ENCODE measurements at places on chromosomes 5 and 9. TPM values are rescaled to one million over a fixed set of nuclear protein-coding genes. Genes with fewer than 3 reads are reported as not detected.

DNA sequence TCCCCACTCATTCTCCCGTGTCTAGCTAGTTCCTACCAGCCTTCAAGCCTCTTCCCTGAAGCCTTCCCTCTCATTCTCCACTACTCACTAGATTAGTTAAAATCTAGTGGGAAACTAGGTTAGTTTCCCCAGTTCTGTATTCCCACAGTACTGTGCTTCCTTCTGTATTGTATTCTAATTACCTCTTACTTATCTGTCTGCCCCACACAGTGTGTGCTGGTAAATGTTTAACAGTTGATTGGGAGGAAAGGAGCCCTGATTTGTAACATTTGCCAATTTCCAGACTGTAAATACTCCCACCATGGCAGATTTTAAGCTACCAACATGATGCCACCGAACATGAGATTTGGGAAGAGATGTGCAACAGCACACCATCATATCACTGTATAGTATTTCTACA is 8.3 kb downstream of the KLHL3 start:
- H3K27me3 ChIP-seq: no peaks in the 10 kb centered on the region
- H3K4me3 ChIP-seq: no peak overlapping the region
- H3K36me3 ChIP-seq: no peaks in the 10 kb centered on the region
- H3K27ac ChIP-seq: no peak overlapping the region

- peak; percentile 28 for DNase-seq
- no peaks in the 10 kb centered on the region for H3K27me3 ChIP-seq
- no peak overlapping the region for H3K4me3 ChIP-seq
- no peaks in the 10 kb centered on the region for H3K36me3 ChIP-seq
- H3K27ac ChIP-seq: peak overlapping the region; percentile 47
Observed at GRCh38 chr5:142246258-142246657, 78.6 kb downstream of the SPRY4 start.

DNA sequence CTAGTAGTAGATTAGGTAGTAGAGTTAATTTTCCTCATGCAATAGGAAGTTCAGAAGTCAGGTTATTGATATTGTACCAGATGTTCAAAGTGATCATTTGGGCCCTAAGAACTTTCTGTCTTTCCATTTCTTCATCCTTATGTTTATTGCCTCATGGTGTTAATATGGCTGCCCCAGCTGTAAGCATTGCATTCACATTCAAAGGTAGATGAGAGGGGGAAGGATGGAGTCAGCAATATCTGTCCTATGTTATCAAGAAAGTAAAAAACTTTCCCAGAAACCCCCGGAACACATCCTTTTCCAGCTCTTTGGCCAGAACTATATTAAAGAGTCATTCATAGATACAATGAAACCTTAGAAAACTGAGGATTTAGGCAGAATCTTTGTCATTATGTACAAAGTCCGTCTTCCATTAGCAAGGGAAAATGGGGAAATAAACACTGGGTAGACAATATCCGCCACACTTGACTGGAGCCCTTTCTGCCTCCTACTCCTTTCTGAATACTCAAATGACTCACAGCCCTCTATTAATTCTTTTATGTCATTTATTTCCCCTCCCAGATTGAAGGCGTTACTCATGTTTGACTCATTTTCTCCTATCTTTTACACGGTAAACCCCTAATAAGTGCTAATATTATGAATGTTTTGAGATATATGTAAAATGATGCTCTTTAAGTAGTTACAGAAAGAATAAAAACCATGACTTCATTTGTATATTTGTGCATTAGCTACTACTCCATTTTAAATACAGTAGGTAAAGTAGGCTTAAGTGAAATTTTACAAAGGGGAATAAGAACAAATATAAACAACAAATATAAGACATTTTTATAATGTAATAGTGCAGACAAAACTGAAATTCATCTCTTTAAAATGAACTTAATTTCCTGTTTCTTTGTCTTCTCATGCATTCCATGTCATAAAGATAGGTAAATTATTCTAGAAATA is 127.6 kb downstream of the SLF1 start:
- no peak overlapping the region for H3K4me3 ChIP-seq
- H3K27me3 ChIP-seq: no peaks in the 10 kb centered on the region
- H3K4me1 ChIP-seq: no peaks in the 10 kb centered on the region

DNA sequence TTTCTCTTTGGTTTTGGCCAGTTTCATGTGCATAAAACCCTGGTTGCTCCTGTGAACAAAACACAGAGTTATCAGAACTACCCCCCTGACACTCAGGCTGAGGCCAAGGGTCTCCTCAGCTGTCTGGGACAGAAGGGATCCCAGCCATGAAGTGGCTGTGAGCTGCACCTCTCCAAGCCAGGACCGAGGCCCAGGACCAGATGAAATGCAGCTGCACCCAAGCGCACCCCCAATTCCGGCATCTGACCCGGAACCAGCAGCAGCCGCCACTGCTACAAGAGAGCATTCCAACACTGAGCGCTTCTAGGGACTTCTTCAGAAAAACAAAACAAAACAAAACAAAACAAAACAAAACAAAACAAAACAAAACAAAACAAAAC is 16.0 kb upstream of the SLC25A51 start:
- DNase-seq: no peak
- H3K36me3 ChIP-seq: no peaks in the 10 kb centered on the region
- H3K4me3 ChIP-seq: no peak overlapping the region
- H3K27ac ChIP-seq: no peak overlapping the region
- no peaks in the 10 kb centered on the region for H3K27me3 ChIP-seq

DNA sequence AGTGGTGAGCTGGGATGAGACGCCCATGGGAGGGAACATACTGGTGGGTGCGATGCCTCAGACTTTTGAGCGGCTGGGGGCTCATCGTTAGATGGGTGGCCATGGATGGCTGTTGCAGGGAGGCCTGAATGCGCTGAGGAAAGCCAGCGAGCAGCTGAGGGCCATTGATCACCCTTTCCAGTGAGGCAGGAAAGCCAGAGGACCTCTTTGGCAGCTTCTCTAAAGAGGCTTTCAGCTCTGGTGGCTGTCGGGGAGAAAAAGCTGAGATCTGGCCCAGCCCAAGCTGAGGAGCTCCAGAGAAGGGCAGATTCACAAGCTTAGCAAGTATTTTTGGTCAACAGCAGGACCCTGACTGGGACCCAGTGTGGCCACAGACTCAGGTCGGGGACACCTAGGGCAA is 13.3 kb upstream of the VAV2 start:
- no peaks in the 10 kb centered on the region for H3K36me3 ChIP-seq
- H3K27ac ChIP-seq: no peak overlapping the region
- no peaks in the 10 kb centered on the region for H3K27me3 ChIP-seq
- H3K4me3 ChIP-seq: no peak overlapping the region
- no peaks in the 10 kb centered on the region for H3K4me1 ChIP-seq

DNA sequence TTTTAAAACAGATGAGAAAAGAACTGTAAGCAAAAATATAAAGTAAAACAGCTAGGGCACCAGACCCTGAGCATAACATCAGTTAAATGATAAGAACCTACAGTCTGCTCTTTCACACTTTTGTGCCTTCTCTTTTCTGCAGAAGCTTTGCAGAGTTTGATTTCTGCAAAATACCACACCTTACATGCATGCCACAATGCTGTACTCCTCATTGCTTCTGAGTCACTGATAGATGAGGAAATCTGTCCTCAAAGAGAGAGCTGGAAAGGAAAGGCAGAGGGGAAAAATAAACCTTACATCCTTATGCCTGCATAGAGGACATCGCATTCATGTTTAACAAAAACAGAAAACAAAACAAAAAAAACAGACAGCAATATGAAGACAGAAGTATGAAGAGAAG is 142.9 kb downstream of the ATPSCKMT start:
- no peak overlapping the region for H3K4me3 ChIP-seq
- H3K27me3 ChIP-seq: no peaks in the 10 kb centered on the region
- no peak for DNase-seq
- no peak overlapping the region for H3K27ac ChIP-seq

DNA sequence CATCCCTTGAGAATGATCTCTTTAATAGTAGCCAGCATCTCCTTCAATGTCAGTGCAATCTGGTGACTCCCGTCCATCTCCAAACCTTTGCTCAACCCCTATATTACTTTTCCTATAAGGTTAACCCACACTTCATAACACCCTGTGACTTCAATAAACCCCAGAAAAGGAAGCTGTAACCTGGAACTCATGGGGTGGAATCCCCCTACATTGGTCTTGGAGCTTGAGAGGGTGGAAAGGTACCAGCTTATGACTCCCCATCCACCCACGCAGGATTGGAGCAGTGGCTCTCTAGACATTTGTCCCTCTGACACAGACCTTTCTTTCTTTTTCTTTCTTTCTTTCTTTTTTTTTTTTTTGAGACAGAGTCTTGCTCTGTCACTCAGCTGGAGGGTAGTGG is 54.7 kb upstream of the ZFR start:
- no peaks in the 10 kb centered on the region for H3K4me1 ChIP-seq
- H3K4me3 ChIP-seq: no peak overlapping the region
- H3K27me3 ChIP-seq: no peaks in the 10 kb centered on the region
- no peaks in the 10 kb centered on the region for H3K36me3 ChIP-seq

GRCh38 chr5:6711409-6712141 is 1.7 kb upstream of the TENT4A start:
- no peaks in the 10 kb centered on the region for H3K27me3 ChIP-seq
- H3K36me3 ChIP-seq: no peaks in the 10 kb centered on the region
- DNase-seq: no peak
- H3K4me3 ChIP-seq: peak overlapping the region; percentile 61
- peaks cover 12% of the 10 kb centered on the region for H3K4me1 ChIP-seq

DNA sequence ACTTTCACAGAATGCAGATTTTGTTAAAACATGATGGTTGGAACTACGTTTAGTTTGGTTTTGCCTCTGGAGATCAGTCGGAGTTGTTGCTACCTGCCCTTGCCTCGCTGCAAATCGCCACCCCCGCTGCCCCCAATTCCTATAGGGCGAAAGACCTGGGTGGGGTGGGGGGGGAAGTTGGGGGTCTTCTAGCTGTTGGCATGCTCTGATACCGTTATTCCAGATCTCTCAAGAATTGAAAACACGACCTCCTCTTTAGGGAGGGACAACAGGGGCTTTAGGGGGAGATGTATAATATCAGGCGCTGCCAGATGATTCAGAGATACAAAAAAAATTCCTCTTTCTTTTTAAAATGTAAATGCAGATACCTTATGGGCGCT is 36.4 kb upstream of the NFIB start:
- no peak for DNase-seq
- no peaks in the 10 kb centered on the region for H3K36me3 ChIP-seq
- H3K27ac ChIP-seq: peak overlapping the region; percentile 83
- no peaks in the 10 kb centered on the region for H3K4me1 ChIP-seq
- H3K27me3 ChIP-seq: no peaks in the 10 kb centered on the region

- no peaks in the 10 kb centered on the region for H3K4me1 ChIP-seq
- no peak overlapping the region for H3K4me3 ChIP-seq
- DNase-seq: no peak
Observed at GRCh38 chr9:117742131-117742530, 37.9 kb downstream of the TLR4 start.

DNA sequence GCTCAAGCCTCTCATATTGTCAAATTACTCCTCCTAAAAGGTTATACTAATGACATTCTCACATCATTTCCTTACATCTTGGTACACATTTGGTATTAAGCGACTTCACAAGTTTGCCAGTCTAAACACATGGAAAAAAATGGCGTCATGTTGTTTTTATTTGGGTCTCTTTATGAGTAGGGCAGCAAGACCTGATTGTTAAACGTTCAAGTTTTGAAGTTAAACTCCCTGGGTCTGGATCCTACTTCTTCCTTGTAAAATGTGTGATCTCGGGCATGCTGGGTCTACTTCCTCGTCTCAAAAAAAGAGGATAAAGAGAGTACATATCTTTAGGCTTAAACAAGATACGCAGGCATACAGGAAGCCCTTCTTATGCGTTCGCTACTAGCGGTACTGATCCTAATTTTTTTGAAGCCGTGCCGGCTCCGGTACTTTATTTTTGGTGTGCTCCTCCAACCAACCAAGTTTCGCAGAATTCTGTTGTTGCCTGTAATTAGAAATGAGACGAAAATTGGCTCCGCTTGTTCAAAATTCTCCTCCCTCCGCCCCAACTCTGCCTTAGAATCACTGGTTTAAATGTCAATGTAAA is 596 bp upstream of the CDC37L1 start:
- H3K27me3 ChIP-seq: no peaks in the 10 kb centered on the region
- H3K4me3 ChIP-seq: peak overlapping the region; percentile 54
- H3K4me1 ChIP-seq: no peaks in the 10 kb centered on the region
- no peaks in the 10 kb centered on the region for H3K36me3 ChIP-seq
- DNase-seq: no peak

GRCh38 chr5:6029811-6030271 is 348.5 kb downstream of the MED10 start:
- H3K4me3 ChIP-seq: no peak overlapping the region
- no peaks in the 10 kb centered on the region for H3K27me3 ChIP-seq
- no peaks in the 10 kb centered on the region for H3K4me1 ChIP-seq
- H3K36me3 ChIP-seq: no peaks in the 10 kb centered on the region
- no peak overlapping the region for H3K27ac ChIP-seq

RASEF gene
- 125 TPM for total RNA-seq

ANKRD34B gene
- not detected for total RNA-seq

FOXI1 gene
- total RNA-seq: 1.2 TPM

ZNF462 gene
- 54.4 TPM for total RNA-seq

DIRAS2 gene
- total RNA-seq: 0.28 TPM

BARHL1 gene
- not detected for total RNA-seq

GPR150 gene
- total RNA-seq: 3.0 TPM

RACK1 gene
- 2,058 TPM for total RNA-seq
